ENCODE measurements at places on chromosomes 12 and 14.

DNA sequence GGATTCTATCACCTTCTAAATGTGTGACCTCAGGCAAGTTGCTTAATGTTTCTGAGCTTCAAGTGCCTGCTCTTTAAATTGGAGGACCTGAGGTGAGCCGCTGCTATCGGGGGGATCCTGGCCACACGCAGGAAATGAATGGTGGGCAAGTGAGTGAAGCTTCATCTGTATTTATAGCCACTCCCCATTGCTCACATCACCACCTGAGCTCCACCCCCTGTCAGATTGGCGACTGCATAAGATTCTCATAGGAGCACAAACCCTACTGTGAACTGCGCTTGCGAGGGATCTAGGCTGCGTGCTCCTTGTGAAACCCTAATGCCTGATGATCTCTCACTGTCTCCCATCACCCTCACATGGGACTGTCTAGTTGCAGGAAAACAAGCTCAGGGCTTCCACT lies 158.6 kb upstream of the CCND2 start:
- DNase-seq: peak; percentile 46

DNA sequence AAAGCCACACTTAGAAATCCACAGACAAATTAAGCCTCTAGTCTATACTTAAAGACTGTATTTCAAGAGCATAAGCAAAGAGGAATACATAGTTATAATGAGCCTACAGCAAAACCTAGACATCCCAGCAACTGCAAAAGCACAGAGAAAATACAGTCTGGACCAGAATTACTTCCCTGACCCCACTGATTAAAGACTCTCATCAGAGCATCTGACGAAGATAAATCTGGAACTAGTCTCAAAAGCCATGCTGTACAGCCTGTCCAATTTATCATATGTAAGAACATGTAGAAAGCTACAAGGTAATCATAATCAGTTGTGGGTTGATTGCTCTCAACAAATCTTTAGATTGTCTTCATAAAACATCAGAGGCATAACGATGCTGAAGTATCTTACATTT lies 285.1 kb upstream of the CAND1 start:
- DNase-seq: no peak

DNA sequence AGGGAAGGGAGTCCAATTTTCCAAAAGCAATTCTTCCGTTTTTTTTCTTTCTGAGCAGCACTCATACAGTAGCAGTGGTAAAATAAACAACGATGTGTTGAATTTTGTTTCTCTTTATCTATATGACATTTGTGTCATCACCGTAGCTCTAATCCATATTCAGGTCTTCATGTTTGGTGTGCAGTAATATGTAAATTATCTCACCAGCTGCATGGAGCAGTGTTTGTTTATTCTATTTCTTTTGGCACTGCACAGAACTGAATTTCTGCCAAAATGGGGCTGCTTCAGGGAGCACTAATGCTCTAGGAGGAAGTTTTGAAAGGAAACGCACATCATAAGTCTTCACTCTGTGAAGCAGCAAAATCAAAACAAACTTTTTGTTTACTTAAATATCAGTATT lies 130.0 kb upstream of the NPAS3 start:
- no peak for DNase-seq

- DNase-seq: no peak
These were observed 119.7 kb downstream of the PTCSC3 start for GRCh38 chr14:36056845-36057244.

GRCh38 chr12:89309440-89309802 lies 42.9 kb downstream of the DUSP6 start:
- DNase-seq: no peak

- no peak for DNase-seq
These were observed 1196.9 kb downstream of the VRK1 start for GRCh38 chr14:97994020-97994531.

- no peak for DNase-seq
These were observed 26.4 kb upstream of the MED13L start for GRCh38 chr12:116303929-116304328.

- DNase-seq: no peak
These were observed 1.6 kb downstream of the DGKA start for GRCh38 chr12:55932551-55932910.

DNA sequence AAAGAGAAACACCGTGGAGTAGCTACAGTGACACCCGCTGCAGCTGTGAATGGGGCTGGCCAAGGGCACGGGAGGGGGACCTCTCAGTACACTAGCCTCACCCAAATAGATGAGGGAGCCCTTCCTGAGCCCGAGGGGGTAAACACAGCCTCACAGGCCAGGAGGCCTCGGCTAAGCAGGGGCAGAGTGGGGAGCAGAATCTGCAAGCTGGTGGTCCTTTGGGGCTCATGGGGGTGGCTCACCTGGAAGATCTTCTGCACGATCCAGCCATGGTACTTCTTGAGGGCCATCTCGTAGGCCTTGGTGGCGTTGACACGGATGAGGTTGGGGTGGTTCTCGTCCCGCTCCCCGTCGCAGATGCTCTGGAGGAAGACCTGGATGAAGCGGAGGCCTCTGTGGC lies 22.2 kb upstream of the TRPV4 start:
- no peak for DNase-seq

- DNase-seq: no peak
These were observed 4.1 kb upstream of the PRIMA1 start for GRCh38 chr14:93792391-93792790.

DNA sequence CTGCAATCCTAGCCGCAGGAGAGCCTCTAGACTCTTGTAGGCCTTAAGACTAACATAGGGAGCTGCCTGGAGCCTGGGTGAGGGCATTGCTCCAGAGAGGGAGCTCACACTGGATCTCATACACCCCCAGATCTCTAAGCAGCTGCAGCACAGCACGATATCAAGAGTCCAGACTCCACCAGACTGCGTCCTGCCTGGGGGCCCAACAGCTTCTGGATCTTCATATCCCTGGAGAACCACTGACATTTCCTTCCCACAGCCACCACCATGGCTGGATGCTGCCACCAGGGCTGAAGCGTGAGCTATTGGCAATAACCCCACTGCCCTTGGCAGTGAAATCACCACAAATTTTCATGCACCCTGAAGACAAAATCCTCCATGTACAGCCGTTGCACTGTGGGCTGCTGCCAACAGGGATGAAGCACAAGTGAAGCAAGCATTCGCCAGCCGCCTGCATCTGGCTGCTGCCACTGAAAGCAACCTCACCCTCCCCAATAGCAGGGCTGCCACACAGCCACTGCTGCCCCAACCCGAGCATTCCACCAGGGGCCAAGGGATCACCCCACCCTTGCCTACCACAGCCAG lies 28.2 kb downstream of the CACNA2D4 start:
- no peak for DNase-seq

GRCh38 chr14:98964171-98964570 lies 307.8 kb downstream of the BCL11B start:
- DNase-seq: no peak

DNA sequence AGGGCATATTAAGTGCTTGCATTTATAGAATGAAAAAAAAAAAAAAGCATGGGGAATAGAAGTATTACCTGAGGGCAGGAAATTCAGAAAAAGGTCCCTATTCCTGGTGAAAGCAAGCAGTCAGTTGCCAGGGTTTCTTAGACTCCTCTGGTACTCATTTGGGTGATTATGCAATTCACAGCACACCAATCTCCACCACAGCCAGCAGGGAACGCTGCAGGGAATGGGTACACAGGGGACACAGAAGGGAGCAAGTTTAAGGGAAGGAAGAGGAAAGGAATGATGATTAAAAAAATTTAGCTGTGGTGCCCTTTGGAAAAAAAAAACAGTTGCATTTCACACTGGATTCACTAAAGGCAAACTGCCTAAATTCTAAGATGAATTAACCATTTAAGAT lies 14.2 kb downstream of the BLTP3B start:
- peak; percentile 85 for DNase-seq

- peak; percentile 77 for DNase-seq
These were observed 399.0 kb downstream of the NAV3 start for GRCh38 chr12:78229591-78230101.

DNA sequence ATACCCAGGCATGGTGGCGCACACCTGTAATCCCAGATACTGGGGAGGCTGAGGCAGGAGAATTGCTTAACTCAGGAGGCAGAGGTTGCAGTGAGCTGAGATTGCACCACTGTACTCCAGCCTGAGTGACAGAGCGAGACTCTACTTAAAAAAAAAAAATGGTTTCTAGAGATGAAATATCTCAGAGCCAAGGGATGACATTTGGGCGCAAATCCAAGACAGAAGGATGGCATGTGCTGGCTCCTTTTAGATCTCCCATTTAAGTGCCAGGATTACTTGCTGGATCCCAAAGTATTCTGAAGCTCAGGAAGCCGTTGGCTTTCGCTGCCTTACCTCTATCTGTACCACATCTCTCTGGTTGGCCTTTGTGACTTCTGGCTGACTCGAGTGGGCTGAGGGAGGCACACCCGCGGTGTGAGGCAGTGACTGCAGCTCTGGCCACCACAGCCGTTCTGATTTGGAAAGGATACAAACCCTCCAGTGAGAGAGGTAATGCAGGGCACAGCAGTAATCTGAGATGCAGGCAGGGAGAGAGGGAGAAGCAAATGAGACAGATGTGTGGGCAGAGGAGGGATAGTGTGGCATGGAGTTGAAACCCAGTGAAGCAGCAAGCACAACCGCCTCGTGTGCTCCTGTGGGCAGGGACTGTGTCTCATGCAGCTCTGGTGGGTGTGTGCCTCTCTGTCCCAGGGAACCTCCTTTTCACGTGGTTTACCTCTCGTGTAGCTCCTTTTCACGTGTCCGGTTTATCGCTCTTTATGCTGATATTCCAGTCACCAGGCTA lies 4.9 kb downstream of the B4GALNT3 start:
- DNase-seq: no peak

GRCh38 chr12:53532524-53533445 lies 25.5 kb upstream of the NPFF start:
- no peak for DNase-seq

GRCh38 chr12:63822352-63822751 lies 22.1 kb upstream of the SRGAP1 start:
- DNase-seq: no peak

DNA sequence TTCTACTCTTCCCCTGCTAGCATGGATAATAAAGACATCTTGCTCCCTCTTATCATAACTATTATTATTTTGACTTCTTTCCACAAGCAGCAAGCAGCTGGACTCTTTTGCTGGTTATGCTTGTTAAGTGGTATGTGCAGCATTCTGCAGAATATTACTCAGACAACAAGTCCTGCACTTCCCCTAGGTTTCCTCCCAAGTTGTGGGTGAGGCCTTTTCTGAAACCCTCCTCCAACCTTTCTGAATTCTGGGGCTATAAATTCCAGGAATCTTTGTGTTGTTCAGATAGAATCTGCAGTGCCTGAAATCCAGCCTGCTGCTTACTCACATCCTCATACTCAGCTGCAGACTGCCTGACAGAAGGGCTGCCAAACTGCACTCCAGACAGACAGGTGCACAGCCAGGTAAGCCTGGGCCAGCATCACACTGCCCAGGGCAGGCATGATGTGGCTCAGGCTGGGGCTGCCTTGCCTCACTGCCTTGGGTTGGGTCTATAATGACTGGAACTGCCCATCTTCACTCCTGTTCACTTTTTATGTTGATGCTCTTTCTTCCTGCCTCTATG lies 6.2 kb upstream of the DHRS2 start:
- no peak for DNase-seq

GRCh38 chr14:103109535-103110441 lies 13.5 kb upstream of the TNFAIP2 start:
- DNase-seq: peak; percentile 93

- no peak for DNase-seq
These were observed 345.8 kb downstream of the ALG10 start for GRCh38 chr12:34368079-34368478.

GRCh38 chr12:62847709-62848108 lies 87.2 kb downstream of the PPM1H start:
- DNase-seq: no peak

DNA sequence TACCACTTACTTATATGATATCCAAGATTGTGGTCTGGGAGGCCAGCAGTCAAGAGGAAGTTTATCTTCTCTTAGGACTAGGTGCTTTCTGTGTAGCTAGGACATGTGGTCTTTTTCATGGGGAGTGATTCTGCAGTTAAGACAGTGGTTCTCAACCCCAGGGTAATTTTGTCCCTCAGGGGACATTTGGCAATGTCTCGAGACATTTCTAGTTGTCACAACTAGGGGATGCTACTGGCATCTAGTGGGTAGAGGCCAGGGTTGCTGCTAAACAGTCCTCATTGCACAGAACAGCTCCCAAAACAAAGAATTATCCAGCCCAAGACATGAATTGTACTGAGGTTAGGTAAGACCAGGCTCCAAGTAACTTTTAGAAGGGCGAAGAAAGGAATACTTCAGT lies 20.0 kb downstream of the AMDHD1 start:
- peak; percentile 67 for DNase-seq

- no peak for DNase-seq
These were observed 349.9 kb upstream of the PDE3A start for GRCh38 chr12:20018406-20018805.

DNA sequence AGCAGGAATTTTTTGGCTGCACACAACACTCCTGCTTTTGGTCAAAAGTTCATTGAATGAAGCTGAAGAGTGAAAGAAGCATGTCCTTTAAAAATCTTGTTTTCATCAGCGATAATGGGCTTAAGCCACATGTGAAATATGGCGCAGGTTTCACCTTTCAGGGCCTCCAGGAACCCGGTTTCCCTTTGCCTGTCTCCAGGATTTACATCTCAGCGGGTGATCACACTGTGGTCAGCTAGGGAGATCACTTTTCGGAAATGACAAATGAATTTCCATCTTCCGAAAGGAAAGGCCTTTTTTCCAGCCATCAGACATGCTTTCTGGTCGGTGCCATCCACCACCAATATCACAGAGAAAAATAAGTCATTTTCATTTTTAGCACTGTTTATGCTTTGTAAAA lies 727.1 kb upstream of the TBX3 start:
- peak; percentile 87 for DNase-seq

DNA sequence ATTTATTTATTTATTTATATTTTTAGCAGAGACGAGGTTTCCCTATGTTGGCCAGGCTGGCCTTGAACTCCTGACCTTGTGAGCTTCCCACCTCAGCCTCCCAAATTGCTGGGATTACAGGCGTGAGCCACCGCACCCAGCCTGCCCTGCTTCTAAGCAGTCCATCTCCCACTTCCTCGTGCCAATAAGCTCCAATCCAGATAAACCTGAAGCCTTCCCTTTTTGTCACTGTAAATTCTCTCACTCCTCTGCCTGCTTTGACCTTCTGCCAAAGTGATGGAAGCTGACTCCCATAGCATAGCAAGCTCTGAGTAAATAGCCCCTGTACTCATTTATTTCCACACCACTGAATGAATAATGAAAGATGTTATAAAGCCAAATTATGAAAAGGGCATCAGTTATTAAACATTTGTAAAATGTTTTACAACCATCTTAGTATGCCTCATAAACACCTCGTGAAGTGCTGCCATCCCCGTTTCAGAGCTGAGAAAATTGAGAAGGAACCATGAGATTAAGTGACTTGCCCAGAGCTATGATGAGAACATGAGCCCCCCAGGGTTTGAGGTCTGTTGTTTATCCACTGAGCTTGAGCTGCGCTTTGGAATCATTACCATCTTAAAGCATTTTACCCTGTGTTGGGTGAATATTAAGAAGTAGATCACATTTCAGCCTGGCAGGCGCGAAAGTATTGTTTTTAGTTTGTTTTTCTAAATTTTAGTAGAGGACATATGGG lies 30.4 kb downstream of the MANSC1 start:
- DNase-seq: peak; percentile 32

- DNase-seq: no peak
These were observed 106.9 kb upstream of the DYRK2 start for GRCh38 chr12:67541625-67541991.
